IPS DF 6.9 (cell line): ENCODE measurements at places on chromosomes 3 and 15.

- DNase-seq: no peak
Measured at GRCh38 chr3:23949784-23950183, 4.7 kb downstream of the NR1D2 start.

DNA sequence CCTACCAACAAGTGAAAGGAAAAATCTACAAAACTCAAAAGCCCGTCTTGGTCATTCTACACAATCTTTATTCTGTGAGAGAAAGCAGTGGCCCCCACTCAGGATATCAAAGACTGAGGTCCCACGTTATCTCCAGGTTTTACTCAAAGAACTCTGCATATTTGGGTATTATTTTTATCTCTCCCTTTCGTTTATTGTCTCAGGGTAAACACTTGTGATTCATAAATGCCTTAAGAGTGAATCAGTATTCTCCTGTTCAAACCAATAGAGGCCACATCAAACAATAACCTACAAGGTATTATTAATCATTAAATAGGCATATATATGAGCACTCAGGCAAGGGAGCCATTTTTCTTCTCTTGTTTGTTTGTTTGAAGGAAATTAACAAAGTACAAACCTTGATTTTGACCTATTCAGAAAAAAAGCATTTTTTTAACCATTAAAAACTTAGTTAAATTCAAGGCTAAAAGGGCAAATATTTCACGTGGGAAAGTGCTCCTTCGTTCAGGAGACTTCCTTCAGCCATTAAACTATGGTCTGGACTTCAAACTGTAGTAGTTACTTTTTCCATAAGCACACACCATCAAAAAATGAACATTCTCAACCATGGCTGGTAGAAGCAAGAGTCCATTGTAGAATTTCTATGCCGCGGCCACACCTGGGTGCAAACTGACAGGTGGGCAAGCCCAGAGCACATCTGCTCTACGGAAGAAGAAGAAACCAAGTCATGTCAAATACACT, 13.9 kb upstream of the HES1 start:
- no peak for DNase-seq

DNA sequence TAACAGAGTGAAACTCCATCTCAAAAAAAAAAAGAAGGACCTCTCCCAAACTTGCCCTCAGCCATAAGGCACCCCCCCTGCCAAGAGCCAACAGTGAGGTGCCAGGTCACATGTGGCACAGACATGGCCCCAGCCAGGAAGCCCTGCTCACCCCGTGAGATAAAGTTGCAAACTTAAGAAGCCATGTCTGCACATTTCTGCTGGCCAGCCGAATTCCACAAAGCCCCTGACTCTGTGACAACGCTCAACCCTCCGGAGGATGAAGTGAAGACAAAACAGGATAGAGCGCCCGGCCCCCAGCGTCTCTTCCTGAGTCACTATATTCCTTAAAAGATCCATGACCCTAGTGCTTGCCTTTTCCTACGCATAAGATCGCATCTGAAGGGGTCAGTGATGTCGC, 188.1 kb downstream of the XXYLT1 start:
- DNase-seq: no peak

DNA sequence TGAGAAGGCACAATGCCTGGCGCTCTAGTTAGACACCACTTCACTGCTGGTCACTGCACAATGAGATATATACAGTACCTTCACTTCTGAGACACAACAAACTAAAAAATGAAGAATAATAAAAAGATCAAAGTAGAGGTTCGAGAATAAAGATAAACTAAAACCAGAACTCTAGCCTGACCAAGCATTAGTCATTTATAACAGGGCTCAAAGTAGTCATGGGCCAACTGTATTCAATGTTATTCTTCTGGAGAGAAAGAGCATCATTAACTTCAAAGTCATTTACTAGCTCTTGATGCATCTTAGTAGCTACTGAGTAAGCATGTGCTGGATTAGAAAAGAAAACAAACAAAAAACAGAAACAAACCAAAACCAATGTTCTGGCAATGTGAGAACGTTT, 145.2 kb downstream of the SSR3 start:
- DNase-seq: no peak

DNA sequence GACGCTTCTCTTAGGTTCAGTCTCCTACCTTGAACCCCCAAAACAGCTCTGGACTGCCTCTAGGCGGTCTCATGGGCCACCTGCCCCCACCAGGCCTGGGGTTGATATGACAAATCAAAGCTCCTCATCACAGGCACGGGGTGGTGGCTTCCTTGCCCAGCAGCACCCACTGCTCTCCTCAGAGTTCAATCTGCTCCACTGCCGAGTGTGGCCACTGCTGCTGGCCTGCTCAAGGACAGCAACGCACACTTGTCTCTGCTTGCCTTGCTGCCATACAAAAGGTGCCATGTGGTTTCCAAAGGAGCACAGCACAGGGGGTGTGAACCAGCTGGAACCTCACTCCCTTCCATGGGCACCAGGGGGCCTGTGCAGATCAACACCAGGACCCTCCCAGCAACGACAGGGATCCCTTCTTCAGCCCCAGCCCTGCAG, 10.2 kb downstream of the KBTBD13 start:
- DNase-seq: no peak
